ENCODE measurements at places on chromosomes 4 and X.

DNA sequence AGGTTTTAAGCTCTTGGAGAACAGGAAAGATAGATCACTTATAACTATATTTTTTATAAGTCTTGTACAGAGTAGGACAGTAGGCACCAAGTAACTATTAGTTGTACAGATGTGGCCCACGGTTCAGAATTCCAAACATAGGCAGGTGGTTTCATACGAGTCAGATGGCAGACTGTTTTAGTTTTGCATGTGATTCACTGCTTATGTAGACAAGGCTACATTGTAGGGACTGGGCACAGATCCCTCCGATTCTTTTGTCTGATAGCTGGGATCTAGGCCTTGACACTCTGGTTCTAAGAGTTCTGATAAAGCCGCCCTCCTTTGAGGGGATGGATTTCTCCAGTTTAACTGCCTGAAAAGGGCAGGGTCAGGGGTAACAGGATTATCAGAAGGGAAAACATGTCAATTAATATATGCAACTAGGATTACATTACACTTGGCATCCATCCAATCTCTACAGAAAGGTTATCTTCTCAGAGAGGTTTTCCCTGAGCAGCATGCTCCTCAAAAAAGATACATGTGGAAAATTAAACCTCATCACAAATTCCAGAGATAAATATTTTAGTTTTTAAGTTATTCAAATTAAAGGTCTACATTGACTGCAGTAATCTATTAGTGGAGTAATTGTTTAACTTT is 87.8 kb downstream of the SPRY1 start:
- no peak for DNase-seq

GRCh38 chrX:48472225-48472624 is 2.2 kb upstream of the SLC38A5 start:
- DNase-seq: no peak

DNA sequence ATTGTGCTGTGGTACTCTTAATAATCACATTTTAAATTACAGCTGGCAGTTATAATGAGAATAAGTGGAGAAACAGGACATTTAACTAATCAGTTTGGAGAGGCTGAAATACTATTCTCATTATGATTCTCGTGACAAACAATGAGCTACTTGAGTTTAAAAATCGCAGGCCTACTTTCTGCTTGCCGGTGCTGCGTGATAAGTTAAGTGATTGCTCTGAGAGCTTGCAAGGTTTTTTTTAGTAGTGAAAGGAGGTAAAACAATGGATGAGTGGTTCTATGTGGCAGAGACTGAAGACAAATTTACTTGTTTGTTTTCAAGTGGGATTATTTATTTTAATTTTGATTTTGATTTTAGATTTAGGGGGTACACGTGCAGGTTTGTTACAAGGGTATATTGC is 114.0 kb downstream of the RAPGEF2 start:
- no peak for DNase-seq

- DNase-seq: no peak
Measured at GRCh38 chr4:89556601-89557305, 249.2 kb upstream of the GPRIN3 start.

DNA sequence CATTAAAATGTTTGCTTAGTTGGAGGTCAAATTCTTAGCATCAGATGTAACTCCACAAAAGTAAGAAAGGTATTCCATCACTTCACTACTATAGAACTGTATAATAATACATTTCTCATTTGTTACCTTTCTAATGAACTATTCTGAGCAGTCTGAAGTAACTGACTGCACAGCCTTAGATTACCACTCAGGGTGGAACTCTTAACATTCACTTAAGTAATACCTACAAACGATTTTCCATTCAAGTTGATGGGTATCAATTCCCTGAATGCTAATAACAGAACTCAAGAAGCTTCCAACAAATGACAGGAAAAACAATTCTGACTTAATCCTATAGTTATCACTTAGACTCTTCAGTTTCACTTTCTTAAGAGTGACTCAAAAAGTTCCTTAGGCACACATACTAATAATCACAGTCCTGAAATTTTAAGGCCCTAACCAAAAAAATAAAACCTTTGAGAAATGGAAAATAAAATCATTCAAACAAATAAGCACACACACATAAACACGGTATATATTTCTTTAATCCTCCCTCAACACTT is 20.9 kb downstream of the HNRNPD start:
- no peak for DNase-seq

DNA sequence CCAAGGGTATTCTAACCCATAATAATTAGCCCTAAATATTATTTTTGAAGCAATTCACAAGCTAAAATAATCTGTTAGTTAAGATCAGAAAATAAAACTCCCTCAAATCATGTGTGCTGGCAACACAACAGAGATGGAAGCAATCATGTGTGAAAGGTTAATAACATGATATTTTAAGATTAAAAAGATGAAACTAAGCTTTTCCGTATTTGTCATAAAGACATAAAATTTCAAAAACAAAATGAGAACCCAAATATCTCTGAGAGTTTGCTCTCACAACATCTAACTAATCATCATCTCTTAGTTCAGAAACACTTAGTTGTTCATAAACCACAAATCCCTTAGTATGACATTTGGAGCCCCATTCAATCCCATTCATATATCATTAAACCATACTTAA is 749.1 kb downstream of the CCSER1 start:
- no peak for DNase-seq

- no peak for DNase-seq
Measured at GRCh38 chr4:154608361-154609252, 3.8 kb downstream of the FGG start.

GRCh38 chr4:8280158-8280875 is 10.8 kb downstream of the HTRA3 start:
- DNase-seq: no peak

- no peak for DNase-seq
Measured at GRCh38 chr4:80767944-80768343, 262.6 kb upstream of the BMP3 start.

- DNase-seq: no peak
Measured at GRCh38 chr4:43564107-43564506, 671.6 kb downstream of the GRXCR1 start.

DNA sequence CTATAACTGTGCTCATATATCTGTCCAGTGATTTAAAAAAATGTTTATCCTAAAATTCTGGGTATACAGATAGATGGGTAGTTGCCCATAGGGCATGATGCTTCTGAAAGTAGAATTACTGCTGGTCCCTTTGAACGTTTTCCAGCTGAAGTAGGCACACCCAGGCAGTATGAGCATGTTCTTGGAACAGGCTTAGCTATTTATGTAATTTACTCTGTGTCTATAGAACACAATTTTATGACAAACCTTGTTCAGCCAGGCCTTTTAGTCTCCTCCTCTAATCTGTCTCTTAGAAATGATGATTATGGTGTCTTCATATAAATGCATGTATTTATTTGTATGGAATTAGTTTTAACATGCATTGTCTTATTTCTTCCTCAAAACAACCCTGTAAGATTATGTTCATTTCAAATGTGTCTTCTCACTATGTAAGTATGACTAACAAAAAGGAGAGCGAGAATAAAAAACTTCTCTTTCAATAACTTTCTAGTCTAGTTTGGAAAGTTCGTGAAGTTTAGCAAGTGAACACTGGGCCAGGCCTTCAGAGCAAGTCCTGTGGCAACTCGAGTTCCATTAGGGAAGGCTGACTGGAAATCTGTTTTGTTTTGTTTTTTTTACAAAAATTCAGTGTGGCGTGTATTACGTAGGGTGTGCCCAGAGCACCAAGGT is 142.0 kb downstream of the AFF1 start:
- DNase-seq: no peak

- DNase-seq: no peak
Measured at GRCh38 chr4:22045051-22045630, 96.6 kb upstream of the KCNIP4 start.
